ENCODE measurements at places on chromosomes 1 and 21.
A peak's percentile ranks its signal among the peaks of the same experiment; 100 is the strongest.

- no peak for DNase-seq
Observed at GRCh38 chr1:212583643-212584042, 24.9 kb upstream of the ATF3 start.

- DNase-seq: no peak
Observed at GRCh38 chr1:46774297-46774696, 24.5 kb upstream of the CYP4B1 start.

GRCh38 chr1:170678027-170678600, 14.2 kb downstream of the PRRX1 start:
- no peak for DNase-seq

DNA sequence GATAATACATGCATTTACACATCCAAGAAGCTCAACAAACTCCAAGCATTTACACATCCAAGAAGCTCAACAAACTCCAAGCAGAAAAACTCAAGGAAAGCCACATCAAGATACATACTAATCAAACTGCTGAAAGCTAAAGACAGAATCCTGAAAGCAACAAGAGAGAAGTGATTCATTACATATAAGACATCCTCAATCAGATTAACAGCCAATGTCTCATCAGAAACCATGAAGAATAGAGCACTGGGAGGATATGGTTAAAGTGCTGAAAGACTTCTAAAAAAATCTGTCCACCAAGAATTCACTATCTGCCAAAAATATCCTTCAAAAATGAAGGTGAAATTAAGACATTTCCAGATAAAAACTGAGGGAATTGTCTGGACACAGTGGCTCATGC, 45.7 kb upstream of the BATF3 start:
- DNase-seq: no peak

GRCh38 chr1:50566405-50566804, 143.2 kb upstream of the DMRTA2 start:
- DNase-seq: no peak

GRCh38 chr1:28246427-28246832, 10.5 kb downstream of the ATP5IF1 start:
- DNase-seq: peak; percentile 65

- DNase-seq: no peak
Observed at GRCh38 chr1:112250892-112251291, 145.1 kb upstream of the CTTNBP2NL start.

- DNase-seq: no peak
Observed at GRCh38 chr1:208432346-208432745, 188.2 kb upstream of the PLXNA2 start.

GRCh38 chr1:100861379-100861778, 33.3 kb downstream of the EXTL2 start:
- DNase-seq: no peak

DNA sequence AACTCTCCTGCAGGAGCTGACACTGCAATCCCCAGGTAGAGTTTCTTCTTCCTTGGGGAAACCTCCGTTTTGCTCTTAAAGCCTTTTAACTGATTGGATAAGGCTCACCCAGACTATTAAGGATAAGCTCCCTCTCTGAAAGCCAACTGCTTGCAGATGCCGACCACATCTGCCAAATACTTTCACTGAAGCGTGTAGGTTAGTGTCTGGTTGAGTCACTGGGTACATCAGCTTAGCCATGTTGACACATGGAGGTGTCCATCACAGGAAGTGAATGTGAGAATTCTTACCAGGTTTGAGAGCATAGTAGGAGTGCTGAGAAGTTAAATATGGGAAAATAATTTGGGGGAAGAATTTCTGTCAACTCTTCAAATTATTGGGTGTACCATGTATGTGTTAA, 202.0 kb downstream of the AJAP1 start:
- DNase-seq: no peak

DNA sequence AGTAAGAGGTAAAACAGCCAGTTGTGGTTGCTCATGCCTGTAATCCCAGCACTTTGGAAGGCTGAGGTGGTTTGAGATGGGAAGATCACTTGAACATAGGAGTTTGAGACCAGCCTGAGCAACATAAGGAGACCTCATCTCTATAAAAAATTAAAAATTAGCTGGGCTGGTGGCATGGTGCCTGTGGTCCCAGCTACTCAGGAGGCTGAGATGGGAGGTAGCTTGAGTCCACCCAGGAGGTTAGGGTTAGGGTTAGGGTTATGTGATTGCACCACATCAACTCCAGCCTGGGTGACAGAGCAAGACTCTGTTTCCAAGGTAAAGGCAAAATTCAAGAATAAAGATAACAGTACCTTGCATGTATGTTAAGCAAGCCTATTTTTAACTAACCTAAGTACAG, 3.5 kb downstream of the SAMSN1 start:
- DNase-seq: no peak

DNA sequence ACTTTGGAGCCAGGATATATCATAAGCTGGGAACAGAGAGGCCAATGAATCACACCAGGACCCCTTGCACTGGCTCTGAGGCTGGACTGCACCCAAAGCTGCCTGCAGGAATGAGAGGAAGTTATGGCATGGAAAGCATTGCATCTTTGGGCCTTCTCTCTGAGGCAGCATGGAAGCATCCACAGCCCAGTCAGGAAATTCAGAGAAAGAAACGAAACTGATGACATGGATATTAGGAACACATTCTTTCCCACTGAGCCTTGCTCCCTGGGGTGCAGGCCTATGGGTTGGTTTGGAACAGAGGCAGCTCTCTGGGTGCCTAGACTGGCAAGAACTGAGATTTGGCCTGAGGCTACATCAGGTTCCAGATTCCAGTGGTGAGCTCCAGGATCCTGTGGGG, 98.6 kb downstream of the NGF start:
- DNase-seq: no peak

GRCh38 chr1:201324821-201325677, 41.7 kb downstream of the PKP1 start:
- DNase-seq: no peak

GRCh38 chr1:232223887-232224286, 406.0 kb downstream of the SIPA1L2 start:
- DNase-seq: no peak

- peak; percentile 75 for DNase-seq
Observed at GRCh38 chr1:15409388-15410222, at the start of gene EFHD2. Gene EFHD2, plus strand, starts transcription at chr1:15409888. Its CDS starts 84 bp downstream, at chr1:15409972.

GRCh38 chr1:99935534-99935933, 34.3 kb upstream of the SLC35A3 start:
- DNase-seq: no peak

GRCh38 chr1:204222764-204223055, 8.9 kb upstream of the GOLT1A start:
- DNase-seq: no peak

DNA sequence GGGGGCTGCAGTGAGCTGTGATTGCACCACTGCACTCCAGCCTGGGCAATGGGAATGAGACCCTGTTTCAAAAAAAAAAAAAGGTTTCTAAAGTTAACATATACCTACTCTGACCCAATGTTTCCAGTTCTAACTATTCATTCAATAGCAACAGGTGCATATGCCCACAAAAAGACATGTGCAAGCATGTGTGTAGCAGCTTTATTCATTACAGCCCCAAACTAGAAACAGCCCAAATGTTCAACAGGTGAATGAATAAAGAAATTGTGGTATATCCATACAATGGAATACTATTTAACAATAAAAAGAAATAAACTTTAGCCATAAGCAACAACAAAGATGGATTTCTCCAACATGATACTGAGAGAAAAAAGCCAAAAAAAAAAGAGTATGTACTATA, 21.3 kb upstream of the CTPS1 start:
- no peak for DNase-seq

DNA sequence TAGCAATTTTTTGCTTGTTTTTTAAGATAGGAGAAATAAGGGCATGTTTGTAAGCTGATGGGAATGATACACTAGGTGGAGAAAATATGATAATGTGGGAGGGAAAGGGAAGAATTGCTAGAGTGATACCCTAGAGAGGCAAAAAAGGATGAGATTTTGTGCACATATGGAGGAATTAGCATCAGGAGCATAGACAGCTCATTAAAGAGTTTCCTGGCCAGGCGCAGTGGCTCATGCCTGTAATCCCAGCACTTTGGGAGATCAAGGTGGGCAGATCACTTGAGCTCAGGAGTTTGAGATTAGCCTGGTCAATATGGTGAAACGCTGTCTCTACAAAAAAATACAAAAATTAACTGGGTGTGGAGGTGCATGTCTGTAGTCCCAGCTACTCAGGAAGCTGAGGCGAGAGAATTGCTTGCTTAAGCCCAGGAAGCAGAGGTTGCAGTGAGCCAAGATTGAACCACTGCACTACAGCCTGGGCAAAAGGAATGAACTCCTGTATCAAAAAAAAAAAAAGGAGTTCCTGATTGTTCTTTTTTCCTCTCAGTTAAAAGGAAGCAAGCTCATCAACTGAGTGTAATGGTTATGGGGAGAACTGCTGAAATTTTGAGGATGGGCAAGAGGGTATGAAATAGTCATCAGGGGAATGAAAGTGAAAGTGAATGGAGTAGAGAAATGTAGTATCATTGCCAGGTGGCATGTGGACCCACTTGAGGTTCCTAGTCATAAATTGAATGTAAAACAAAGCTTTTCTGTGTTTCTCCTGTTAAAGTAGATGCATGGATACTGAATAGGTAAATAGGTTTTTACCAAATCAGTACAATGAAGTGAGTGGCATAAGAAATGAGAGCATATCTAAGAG, 35.5 kb downstream of the SH3GLB1 start:
- DNase-seq: no peak

- DNase-seq: no peak
Observed at GRCh38 chr21:34345892-34346291, 17.9 kb upstream of the KCNE2 start.

GRCh38 chr1:91520942-91521507, 20.4 kb downstream of the CDC7 start:
- no peak for DNase-seq

DNA sequence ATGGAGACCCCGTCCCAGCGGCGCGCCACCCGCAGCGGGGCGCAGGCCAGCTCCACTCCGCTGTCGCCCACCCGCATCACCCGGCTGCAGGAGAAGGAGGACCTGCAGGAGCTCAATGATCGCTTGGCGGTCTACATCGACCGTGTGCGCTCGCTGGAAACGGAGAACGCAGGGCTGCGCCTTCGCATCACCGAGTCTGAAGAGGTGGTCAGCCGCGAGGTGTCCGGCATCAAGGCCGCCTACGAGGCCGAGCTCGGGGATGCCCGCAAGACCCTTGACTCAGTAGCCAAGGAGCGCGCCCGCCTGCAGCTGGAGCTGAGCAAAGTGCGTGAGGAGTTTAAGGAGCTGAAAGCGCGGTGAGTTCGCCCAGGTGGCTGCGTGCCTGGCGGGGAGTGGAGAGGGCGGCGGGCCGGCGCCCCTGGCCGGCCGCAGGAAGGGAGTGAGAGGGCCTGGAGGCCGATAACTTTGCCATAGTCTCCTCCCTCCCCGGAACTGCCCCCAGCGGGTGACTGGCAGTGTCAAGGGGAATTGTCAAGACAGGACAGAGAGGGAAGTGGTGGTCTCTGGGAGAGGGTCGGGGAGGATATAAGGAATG, 505 bp downstream of the LMNA start:
- no peak for DNase-seq

- no peak for DNase-seq
Observed at GRCh38 chr1:162206749-162207635, 137.5 kb downstream of the NOS1AP start.

DNA sequence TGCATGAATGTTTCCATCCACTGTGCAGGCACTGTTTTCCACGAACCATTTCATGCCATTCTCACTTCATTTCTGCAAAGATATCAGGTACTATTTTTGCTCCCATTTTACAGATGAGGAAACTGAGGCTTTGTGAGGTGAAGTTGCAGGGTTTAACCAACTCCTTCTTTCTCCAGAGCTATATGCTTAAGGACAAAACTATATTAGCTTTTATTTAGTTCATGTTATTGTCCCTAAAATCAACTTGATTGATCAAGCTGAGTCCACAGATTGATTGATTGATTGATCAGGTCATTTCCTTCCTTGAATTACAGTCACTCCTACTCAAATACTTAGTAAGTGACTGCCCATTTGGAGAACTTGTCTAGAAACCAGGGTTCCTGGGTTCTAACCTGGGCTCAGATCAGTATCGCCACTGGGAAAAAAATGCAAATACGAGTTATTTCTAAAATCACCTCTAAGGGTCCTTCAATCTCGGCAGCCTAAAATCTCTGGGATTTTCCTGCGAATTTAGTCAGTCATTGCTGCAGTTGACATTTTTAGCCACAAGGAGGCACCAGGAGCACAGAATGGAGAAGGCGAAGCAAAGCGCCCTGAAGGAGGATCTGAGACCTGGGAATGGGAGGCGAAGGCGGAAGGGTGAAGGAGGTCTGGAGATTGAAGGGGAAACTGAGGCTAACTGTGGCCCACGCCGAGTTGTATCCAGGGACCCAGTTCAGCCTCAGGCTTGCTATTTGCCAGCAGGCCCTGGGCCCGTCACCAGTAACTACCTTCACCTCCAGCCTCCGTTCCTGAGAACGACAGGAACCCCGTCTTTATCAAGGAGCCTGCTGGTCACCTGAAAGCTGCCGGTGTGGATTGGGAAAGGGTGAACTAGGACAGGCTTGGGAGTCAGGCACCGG, 14.3 kb upstream of the MUL1 start:
- peak; percentile 48 for DNase-seq

- DNase-seq: no peak
Observed at GRCh38 chr1:72105201-72105600, 177.1 kb downstream of the NEGR1 start.

DNA sequence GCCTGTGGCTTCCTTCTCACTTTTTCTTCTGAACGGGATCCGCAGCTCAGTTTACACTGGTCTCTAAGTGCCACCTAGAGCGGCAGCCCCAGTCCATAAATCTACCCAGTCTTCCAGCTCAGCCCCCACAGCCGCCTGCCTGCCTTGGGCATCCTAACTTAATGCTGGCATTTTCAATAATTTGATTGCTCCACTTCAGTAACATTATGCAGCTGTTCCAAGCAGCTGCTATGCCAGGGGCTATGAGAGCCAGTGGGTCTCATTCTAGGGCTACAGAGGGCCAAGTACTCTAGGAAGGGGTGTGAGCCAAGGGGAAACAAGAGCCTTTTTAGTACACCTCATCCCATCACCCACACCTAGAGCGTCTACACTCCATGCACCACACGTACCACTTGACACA, 48.4 kb upstream of the COA6 start:
- DNase-seq: no peak

DNA sequence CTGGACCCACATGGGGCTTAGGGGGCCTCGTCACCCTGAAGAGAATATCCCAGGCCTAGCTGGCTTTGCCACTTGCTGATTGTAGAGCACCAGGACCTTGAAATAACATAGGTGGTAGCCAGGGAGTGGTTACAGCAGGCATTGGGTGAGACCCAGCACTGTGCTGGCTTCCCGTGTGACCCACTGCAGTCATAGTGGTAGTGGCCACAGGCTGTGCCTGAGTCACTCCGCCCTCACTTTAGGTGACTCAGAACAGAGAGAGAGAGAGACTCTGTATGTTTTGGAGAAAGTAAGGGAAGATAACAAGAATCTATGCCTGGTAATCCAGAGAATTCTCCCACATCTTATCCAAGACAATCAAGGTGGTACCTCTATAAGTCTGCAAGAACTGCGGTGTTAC, 98.7 kb upstream of the LHX8 start:
- DNase-seq: no peak

GRCh38 chr1:15328351-15329103, 81.2 kb upstream of the EFHD2 start:
- DNase-seq: no peak
